ENCODE measurements at places on chromosomes 2 and 18.

- no peak for DNase-seq
Observed at GRCh38 chr18:29594493-29594892, 1417.6 kb upstream of the CDH2 start.

DNA sequence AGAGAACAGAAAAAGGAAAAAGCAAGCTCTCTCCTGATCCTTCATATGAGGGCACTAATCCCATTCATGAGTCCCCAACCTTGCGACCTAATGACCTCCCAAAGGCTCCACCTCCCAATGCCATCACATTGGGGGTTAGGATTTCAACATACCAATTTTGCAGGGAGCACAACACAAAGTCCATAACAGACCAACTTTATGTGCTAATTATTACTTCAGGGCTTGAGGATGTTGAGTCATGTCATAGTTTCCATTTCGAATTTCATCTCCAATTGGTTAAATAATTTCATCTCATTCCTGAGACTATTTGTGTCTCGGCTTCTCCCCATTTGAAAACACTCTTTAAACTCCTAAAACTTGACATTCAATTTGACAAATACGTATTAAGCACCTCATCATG, 69.9 kb upstream of the KLF7 start:
- no peak for DNase-seq

DNA sequence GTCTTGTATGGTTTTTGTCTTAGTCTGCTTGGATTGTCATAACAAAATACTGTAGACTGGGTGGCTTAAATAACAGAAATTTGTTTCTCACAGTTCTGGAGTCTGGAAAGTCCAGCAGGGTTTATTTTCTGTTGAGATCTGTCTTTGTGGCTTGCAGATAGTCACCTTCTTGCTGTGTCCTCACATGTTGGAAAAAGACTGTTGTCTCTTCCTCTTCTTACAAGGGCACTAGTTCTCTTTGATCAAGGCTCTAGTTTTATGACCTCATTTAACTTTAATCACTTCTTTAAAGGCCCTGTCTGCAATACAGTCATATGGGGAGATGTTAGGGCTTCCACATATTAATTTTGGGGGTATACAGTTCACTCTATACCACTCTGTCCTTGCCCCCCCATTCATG, 56.5 kb downstream of the NBEAL1 start:
- no peak for DNase-seq

GRCh38 chr2:191298306-191298705, 53.1 kb downstream of the MYO1B start:
- no peak for DNase-seq

DNA sequence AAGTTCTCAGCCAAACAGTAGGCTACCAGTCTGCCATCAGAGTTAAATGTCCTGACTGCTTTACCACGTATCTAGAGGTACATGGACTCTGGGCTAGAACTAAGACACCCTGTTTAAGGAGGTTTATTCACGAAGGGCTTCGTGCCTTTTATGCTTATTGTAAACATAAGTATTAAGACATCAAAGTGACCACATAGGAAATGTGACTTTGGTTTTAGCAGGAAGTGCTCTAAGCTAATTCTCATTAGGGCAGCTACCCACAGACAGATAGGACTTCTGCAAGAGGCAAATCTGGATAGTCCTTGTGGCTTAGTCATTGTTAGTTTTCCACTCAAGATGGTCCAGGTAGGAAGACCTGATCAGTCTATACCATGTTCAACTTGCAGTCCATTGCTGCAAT, 233.3 kb upstream of the MGAT5 start:
- DNase-seq: no peak

DNA sequence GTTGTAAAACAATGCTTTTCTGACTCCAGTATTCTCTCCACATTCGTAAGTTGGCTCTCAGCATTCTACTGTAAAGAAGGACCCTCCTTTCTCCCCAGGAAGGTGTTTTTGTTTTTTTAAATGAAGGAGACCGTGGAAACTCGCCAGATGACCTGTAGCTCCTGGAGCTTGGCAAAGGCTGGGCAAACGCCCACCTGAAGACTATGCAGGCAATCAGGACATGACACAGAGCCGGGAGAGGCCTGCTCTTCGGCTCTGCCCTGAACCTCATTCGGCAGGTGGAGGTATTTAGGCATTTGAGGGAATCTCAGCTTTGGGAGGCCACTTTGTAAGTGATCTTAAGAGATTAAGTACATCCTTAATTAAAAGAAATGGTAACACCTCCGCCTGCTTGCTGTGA, 17.4 kb downstream of the CASP10 start:
- DNase-seq: no peak

Measured in GM06990 (cell line).